ENCODE measurements at places on chromosomes 6 and 20. TPM values are rescaled to one million over a fixed set of nuclear protein-coding genes. Genes with fewer than 3 reads are reported as not detected.

SLA2 gene
- 0.20 TPM for total RNA-seq

NMBR gene
- not detected for total RNA-seq

ARFGEF3 gene
- 3.9 TPM for total RNA-seq

PCK1 gene
- 98.3 TPM for total RNA-seq
